ENCODE measurements at places on chromosomes 3 and 15. TPM values are rescaled to one million over a fixed set of nuclear protein-coding genes. Genes with fewer than 3 reads are reported as not detected.
A peak's percentile ranks its signal among the peaks of the same experiment; 100 is the strongest.

The CCR9 gene
- total RNA-seq = not detected

The CALML4 gene
- 11.2 TPM for total RNA-seq

The DGKG gene
- total RNA-seq = not detected

GRCh38 chr3:33299395-33300081, 22.3 kb downstream of the FBXL2 start:
- DNase-seq = no peak

The MST1R gene
- 5.2 TPM for total RNA-seq

The MYRIP gene
- total RNA-seq = not detected

DNA sequence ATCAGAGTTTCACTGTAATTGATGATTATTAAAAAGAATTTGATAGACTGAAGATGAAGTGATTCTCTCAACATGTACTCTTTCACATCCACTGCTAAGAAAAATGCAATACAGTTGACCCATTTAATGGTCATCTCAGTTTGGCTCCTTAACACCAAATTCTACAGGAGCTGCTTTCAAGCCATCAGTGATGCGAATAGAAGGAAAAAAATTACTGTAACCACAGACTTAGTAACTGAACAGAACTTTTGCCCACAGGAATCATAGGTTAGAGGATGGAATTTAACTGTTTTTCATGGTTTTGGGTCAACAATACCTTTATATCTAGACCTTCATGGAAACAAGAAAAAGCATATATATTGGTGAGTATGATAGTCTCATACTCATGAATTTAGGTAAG, 633.5 kb downstream of the CADM2 start:
- DNase-seq = no peak

- no peak for DNase-seq
These were observed 11.6 kb upstream of the TAFA4 start for GRCh38 chr3:68943753-68944500.

DNA sequence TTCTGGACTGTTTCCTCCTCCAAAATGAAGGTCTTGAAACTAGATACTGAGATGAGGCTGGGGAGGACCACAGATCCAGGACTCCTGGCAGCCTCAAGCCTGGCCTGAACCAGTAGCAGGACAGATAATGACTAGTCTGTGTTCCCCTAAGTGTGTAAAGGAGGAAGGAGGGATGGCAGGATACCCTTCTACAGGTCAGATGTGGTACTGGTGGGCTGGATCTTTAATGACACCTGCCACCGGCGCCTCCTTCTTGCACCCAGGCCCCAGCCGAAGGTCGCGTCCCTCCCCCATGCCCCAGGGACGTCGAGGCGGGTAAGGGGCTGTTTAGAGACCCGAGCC, 556 bp downstream of the USP19 start:
- DNase-seq = no peak

GRCh38 chr3:59978979-59979378, 929.2 kb upstream of the CFAP20DC start:
- no peak for DNase-seq

GRCh38 chr3:88059380-88060170, 520 bp downstream of the ZNF654 start:
- DNase-seq = peak; percentile 12

- DNase-seq = no peak
These were observed 58.5 kb upstream of the GATA2 start for GRCh38 chr3:128551451-128551850.

DNA sequence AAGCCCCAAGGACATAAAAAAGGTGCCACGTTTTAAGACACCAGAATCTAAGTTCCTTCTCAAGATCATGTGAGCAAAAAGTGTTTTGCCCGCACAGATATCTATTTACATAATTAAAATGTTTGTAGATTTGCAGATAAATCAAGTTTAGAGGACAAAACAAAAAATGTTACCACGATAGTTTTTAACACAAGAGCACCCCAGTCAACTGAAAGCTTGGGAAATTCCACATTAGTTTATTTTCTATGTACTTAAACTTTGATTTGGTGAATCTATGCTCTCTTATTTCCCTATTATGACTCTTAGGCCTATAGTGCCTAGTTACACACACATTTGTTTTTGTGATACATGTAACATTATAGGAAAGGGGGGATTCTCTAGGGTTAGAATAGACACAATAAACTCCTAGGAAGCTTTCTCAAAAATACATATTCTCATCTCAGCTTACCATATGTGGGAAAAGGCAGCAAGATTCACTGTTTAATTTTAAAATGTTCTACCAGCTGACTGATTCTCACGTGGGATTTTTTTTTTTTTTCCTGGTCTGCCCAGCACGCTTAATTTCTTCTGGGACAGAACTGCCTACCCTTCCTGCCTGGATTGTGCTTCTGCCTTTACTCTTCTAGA, 8.4 kb upstream of the LEKR1 start:
- DNase-seq = no peak

The TGM5 gene
- total RNA-seq = not detected

The RGMA gene
- total RNA-seq = 0.25 TPM

The ZNF80 gene
- total RNA-seq = 0.10 TPM

- DNase-seq = no peak
These were observed 208.0 kb upstream of the BHLHE40 start for GRCh38 chr3:4771243-4771642.

The CYP1A2 gene
- total RNA-seq = not detected

- DNase-seq = no peak
These were observed 190.1 kb downstream of the CHST2 start for GRCh38 chr3:143309705-143310104.

DNA sequence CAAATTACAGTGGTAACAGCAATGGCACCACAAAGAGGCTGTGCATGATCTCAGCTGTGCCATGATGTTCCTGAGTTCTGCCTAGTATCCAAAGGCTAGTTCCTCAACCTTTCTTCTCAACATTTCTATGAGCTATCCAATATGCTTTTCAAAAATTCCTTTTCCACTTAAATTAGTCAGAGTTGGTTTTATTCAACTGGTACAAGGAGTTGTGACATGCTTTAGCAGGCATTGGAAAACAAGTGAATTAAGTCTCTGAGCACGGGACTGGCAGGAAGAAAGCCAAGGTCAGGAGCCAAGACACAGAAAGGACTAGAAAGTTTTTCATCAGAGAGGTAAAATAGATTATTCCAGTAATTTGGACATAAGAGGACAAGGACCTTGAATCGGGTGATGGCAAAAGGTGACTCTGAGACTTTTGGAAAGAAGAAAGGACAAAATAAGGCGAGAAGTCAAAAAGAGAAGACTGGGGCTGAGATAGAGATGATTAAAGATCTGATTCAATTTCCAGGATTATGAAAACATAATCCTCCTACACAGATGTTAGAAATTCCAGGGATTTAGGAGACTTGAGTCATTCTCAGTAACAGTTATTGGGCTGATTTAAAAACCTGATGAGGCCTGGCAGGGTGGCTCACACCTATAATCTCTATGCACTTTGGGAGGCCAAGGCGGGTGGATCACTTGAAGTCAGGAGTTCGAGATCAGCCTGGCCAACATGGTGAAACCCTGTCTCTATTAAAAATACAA, 36.1 kb downstream of the PBRM1 start:
- no peak for DNase-seq

The SLC30A4 gene
- 4.3 TPM for total RNA-seq

- DNase-seq = no peak
These were observed 47.9 kb downstream of the YEATS2 start for GRCh38 chr3:183745300-183746098.

- no peak for DNase-seq
These were observed 4.1 kb downstream of the LOXL1 start for GRCh38 chr15:73930371-73930770.

The MEX3B gene
- total RNA-seq = 1.2 TPM

DNA sequence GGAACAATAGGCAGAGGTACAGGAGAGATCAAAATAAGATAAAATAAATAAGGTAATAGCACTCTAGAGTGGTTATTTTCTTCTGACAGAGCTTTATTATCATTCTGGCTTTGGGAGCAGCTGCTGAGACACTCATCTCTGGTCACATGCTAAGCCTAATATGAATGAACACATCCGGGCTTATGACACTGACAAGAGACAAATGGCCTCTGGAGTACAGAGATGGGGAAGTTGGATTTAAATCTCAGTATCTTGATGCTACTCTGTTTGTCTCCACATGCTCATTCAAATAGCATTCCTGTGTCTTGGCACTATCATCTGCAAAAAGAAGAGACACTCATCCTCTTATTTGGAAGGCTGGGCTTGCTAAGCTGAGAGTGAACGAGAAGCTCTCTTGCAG, 55.6 kb downstream of the TMEM45A start:
- DNase-seq = no peak

The GOLGA6D gene
- total RNA-seq = not detected

GRCh38 chr3:196677931-196678330, 34.1 kb downstream of the CEP19 start:
- no peak for DNase-seq

The SMAD6 gene
- 0.40 TPM for total RNA-seq

The ZNF774 gene
- 1.1 TPM for total RNA-seq

DNA sequence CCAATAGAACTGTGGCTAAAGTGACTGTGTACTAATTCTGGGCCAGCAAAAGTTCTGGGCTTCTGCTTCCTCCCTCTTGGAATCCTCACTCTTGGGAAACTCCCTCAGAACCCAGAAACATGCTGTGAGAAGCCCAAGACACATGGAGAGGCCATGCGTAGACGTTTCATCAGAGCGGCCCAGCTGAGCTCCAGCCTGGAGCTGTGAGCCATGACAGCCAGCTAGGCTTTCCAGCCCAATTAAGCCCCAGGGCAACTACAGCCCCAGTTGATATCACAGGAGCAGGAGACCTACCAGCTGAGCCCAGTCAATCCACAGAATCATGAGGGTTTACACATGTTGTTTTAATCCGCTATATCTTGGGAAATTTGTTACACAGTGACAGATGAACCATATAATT, 43.6 kb upstream of the CNOT10 start:
- DNase-seq = no peak

DNA sequence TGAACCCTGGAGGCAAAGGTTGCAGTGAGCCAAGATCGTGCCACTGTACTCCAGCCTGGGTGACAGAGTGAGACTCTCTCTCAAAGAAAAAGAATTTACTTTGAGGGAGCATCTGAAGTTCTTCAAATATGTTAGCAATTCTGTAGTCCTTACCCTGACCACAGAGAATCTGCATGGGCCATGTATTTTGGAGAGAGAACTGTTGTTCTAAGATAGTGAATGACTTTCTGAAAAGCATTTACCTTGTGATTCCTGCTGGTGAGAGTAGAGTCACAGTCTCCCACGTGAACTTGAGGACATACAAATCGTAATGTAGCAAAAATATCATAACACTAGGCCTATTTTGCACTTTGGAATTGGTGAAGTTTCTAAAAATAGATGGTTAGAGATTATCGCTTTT, 3.9 kb downstream of the BRK1 start:
- DNase-seq = no peak

DNA sequence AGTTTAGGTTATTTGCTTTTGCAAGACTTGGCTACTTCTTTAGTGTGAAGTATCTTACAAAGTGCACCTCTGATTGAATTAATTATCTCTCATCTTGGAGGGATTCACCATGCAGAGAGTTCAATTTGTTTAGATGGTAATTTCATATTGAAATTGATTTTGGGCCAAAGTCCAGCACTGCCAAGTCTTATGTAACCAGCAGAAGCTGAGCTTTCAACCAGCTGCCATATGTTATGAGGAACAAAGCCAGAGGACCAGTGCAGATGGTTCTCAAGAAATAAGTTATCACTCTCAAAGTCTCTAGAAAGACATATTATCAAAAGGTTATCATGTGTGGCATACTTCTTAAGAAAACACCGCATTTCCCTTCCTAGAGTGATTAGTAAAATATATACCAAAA, 29.0 kb downstream of the ABHD6 start:
- no peak for DNase-seq

GRCh38 chr15:40941528-40942336, 11.5 kb upstream of the CHAC1 start:
- DNase-seq = peak; percentile 73

- DNase-seq = no peak
These were observed 29.9 kb upstream of the STT3B start for GRCh38 chr3:31502803-31503221.

All from activated CD4-positive, alpha-beta T cell treated with anti-CD3 and anti-CD28 coated beads, Interleukin-2, amount 10 ng/mL, durations not matched to agents 7 days and 5 days (primary cell).